ENCODE measurements at places on chromosomes 12 and 14.

DNA sequence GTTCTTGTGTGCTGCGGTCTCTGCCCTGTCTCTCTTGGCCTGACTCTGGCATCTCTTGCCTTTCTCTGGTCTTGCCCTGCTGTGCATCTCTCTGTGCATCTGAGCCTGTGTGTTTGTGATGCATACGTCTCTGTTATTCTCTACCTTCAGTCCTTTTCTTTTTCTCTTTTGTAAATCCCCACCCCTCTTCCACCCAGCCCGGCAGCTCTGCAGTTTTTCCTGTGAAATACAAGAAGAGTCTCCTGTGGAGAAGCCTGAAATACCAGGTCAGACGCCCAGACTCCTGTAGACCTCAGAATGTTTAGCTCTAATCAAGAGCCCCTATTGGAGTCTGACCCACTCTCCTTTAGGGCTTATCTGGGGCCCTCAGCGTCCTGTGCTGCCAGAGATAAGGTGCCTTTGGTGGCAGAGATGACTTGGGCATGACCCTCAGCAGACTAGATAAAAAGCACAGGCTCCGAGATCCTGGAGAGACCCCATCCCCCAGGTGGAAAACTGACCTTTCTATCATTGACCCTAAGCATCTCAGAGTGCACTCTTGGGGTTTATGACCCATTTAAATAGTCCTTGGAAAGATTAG, 167.5 kb upstream of the SRRM4 start:
- DNase-seq, result no peak

- DNase-seq, result no peak
These were observed 4.4 kb downstream of the KRT2 start for GRCh38 chr12:52647601-52648000.

GRCh38 chr14:23827100-23827892, 126.3 kb upstream of the DHRS4 start:
- no peak for DNase-seq

DNA sequence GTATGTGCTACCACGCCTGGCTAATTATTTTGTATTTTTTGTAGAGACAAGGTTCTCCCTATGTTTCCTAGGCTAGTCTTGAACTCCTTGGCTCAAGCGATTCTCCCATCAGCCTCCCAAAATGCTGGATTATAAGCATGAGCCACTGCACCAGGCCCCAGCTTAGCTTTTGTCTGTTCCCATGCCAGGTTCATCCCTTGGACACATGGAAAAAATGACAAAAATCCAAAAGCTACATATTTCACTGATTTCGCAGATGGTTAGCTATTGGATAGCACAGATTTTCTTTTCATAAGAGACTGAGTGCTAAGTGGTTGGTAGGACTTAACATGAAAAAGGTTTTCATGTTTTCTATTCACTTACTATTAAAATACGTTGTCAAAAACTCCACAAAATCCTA, 286.6 kb upstream of the KITLG start:
- DNase-seq, result no peak

GRCh38 chr12:75634244-75635222, 123.1 kb upstream of the KRR1 start:
- DNase-seq, result no peak

DNA sequence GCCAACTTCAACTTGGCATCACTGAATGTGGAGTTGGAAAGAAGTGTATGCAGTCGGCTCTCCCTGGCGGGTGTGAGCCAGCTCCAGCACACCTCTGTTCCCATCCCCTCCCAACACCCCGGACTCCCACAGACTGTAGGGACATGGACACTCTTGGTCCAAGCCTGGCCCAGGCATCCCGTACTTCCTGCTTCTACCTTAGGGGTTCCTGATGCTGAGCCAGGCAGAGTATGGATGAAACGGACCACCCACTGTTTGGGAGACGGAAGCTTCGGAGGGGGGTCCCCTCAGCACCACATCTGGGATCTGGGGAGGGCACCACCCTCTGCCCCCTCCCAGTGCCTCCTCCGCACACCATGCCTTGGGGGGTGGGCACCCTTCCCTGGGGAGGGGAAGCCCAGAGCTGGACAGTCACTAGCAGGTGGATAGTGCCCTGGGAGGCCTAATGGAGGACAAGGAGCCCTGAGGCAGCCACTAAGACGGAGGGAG, 62.0 kb downstream of the LGMN start:
- DNase-seq, result no peak

DNA sequence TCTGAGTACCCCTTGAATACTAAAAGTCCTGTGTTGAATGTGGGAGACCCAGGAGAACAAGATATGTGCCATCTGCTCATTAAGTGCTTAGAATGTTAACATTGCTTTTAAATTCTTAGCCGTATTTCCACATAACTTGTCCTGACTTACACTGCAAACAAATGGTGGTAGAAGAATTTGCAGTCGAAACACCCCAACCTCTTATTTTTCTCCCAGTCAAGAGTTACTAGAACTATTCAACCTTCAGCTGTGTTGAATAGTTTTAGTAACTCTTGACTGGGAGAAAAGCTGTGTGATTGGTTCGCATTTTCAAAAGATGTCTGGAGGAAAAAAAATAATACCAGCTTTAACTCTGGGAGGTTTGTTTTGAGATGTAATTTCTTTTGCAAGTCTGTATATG, 7.6 kb upstream of the SPX start:
- no peak for DNase-seq

DNA sequence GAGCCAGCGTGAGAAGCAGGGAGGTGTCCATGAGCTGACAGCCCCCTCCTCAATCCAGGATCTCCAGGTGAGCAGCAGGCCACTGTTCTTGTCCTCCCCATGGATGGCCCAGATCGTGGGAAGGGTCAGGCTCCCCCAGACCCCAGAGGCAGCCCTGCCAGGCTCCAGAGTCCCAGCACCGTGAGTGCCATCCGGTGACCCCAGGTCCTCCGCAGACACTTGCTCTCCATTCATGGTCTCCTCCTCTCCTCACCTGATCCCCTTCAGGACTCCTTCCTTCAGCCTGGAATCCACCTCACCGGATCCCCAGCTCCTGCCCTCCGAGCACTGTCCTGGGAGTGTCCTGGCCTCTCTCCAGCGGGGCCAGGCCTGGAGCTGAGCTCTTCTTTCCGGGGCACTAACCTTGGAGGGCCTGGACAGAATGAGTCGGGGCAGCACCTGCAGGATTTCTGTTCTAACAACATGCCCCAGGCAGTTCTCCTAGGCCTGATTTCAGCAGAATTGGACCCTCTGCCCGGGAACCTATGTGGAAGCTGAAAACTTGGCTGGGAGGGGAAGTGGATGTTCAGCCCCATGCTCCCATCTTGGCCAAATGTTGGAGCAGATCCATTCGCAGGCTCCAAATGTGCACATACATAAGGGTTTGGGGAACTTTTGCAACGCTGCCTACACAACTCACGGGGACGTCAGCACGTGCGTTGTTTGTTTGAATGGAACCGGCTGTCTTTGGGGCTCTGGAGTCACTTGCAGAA, 341.6 kb upstream of the SFSWAP start:
- DNase-seq, result no peak

- peak; percentile 48 for DNase-seq
These were observed 853 bp downstream of the TTC9 start for GRCh38 chr14:70642303-70643235.

DNA sequence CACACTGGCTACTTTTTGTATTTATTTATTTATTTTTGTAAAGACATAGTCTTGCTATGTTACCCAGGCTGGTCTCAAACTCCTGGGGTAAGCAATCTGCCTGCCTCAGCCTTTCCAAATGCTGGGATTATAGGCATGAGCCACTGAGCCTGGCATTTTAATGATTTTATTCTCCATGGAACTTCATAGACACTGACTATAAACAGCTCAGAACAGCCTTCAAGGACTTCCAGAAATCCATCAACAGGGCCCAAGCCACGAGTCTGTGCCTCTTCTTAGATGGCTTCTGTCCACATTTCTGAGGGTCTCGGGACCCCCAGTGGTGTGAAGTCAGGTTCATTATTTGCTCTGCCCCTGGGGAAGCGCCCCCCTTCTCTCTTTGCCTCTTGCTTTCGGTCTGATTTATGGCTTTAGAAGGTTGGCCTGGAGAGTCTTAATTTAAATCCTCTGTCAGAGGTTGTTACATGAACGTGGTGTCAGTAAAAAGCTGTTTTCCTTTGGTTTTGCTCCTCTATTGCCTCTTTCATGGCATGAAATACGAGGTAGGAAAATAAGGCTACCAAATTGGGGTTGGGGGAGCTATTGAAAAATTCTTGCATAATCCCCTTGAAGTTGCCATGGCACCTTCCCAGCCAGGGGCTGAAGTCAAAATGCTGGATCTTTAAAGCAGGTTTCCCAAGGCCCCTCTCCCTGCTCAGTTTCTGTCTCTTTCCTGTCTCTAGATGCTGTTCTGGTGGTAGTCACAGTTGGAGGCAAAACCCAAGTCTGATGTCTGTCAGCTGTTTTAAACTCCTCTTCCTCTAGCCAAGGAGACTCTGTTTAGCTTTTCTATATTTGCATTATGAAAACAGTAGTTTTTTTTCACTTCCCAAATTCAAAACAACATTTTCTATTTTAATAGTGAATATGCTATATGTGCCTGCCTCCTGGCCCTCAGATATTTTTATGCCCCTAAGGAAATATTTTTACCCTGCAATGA, 129.4 kb downstream of the SMOC1 start:
- no peak for DNase-seq

DNA sequence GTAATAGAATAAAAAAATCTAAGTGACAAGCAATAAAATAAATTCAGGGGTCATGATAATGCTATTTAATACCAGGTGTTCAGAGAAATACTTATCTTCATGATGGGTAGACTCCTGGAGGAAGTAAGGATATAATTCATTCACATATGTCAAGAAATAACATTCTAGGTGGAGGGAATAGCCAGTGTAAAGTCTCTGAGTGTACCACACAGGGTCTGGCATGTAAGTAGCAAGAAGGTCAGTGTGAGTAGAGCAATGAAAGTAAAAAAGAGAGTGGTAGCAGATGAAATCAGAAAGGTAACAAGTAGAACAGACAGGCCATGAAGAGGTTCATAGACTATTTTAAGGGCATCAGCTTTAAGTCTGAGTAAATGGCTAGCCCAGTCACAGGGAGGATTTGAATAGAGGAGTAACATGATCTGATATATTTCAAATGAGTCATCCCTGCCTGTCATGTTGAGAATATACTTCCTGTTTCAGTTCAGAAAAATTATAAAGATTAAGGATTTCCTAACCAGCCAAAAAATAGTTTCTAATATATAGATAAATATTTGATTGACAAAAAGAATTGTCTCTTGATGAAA, 519.9 kb downstream of the C12orf50 start:
- no peak for DNase-seq

DNA sequence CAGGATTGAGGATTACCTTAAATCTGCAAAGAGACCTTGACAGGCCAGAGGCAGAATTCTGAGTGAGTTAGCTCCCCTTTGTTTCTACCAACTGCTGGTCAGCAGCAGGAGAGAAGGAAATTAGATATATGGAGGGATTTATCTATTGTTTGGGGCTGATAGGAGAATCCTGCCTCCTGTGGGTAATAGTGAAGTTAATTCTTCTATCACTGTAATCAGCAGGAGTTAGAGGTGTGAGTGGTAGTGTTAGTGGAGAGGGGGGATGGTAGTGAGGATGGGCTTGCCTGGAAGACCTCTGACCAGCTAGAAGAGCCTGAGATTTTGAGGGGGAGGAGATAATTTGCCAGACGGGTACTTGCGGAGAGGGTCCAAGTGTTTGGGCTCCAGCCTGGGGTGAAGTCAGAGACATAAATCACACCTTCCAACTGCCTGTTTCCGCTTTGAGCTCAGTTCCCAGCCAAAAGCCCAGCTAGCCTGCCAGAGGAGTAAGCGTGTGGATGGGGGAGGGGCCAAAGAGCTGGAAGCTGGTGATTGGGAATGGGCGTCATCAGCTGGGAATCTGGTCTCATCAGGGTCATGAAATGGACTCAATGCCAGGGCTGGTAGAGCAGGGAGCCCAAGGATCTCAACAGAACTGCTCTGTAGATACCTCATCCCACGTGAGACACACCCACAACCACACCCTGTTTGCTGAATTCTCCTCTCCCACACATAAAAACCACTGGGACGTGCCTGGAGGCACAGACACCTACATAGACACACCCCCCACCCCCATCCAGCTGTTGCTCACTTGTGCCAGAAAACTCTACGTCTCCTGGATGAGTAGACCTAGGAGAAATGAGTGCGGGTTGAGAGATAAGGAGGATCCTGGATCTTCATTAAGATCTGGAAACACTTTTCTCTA, 13.1 kb upstream of the ITGA5 start:
- DNase-seq, result peak; percentile 52

DNA sequence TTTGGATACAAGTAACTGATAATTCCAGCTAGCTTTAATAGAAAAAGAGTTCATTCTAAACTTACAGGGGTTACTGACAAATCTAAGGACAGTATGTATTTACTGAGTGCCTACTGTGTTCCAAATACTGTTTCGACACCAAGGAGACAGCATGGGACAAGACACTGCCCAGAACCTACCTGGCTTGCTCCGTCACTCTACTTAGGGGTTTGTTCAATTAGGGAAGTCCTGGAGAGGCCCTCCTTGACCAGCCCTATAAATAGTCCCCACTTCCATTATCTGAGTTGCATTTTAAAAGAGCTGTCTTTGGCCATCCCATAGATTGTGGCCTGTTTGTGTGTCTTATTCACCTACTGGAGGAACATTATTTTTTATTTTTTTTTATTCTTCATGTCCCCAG, 129.5 kb upstream of the ATF1 start:
- no peak for DNase-seq

- DNase-seq, result no peak
These were observed 182.4 kb upstream of the CCND2 start for GRCh38 chr12:4091016-4091743.

- DNase-seq, result no peak
These were observed 13.9 kb downstream of the CDCA4 start for GRCh38 chr14:105006831-105007592.
